ENCODE measurements at places on chromosomes 11 and 22.

GRCh38 chr22:20885017-20885556 lies 26.3 kb downstream of the SNAP29 start:
- no peak for DNase-seq

DNA sequence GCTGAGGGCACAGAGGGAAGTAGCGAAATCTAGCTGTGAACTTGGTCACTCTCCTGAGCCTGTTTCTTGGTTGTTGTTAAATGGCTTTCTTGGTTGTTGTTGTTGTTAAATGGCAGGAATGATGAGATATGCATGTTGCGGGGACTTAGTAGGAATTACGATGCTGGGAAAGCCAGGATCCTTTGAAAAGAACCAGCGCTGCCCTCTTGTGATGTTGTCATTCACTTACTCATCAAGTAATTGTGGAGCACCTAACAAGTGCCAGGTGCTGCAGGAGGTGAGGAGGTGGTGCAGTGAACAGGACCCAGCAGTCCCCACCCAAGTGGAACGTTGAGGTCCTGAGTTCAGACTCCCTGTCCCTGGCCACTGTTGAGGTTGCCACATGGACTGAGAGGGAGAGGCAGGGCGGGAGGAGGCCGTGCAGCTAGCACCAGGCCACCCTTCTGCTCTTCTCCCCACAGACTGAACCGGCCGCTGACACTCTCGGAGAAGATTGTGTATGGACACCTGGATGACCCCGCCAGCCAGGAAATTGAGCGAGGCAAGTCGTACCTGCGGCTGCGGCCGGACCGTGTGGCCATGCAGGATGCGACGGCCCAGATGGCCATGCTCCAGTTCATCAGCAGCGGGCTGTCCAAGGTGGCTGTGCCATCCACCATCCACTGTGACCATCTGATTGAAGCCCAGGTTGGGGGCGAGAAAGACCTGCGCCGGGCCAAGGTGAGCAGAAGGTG lies 36.8 kb downstream of the POLR3H start:
- no peak for DNase-seq

DNA sequence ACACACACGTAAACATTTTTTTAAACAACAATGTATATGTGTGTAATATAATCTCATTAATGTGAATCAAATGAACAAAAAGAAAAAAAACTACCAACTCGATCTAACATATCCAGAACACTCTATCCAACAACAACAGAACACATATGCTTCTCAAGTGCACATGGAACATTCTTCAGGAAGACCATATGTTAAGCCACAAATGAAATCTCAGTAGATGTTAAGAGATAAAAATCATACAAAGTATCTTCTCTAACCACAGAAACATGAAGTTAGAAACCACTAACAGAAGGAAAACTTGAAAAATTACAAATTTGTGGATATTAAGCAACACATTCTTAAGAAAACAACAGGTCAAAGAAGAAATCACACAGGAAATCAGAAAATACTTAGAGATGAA lies 25.5 kb upstream of the TMEM45B start:
- no peak for DNase-seq

GRCh38 chr11:44889266-44889665 lies 61.4 kb downstream of the TP53I11 start:
- no peak for DNase-seq

DNA sequence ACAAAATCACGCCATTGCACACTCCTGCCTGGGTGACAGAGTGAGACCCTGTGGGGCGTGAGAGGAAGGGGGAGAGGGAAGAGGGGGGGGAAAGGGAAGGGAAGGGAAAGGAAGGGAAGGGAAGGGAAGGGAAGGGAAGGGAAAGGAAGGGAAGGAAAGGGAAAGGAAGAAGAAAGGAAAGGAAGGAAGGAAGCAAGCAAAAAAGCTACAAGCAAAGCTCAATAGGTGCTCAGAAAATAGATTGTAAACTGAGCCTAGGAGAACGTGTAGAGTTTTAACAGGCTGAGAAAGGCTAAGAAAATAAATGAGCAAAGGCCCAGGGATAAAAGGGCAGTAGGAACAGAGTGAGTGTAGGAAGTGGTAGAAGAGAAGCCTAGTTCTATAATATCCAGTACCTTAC lies 30.8 kb upstream of the GDPD4 start:
- DNase-seq: no peak
